ENCODE measurements at places on chromosomes 2 and 18.

DNA sequence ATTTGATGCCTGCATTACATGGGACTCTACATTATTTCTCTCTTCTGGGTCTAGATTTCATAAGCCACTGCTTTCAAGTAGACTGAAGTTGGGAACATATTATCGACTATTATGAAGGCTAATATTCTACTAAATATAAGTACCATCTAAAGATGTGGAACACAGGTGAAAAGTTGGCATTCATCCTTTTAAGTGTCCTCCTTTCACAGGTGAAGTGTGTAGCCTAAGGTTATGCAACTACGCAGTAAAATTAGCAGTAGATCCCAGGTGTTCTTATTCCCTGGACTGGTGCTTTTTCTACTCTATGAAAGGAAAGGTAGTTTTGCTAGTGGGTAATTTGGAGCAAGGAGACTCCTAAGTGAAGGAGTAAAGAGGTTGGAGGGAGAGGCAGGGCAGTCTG lies 88.2 kb upstream of the DPP10 start:
- DNase-seq = no peak

DNA sequence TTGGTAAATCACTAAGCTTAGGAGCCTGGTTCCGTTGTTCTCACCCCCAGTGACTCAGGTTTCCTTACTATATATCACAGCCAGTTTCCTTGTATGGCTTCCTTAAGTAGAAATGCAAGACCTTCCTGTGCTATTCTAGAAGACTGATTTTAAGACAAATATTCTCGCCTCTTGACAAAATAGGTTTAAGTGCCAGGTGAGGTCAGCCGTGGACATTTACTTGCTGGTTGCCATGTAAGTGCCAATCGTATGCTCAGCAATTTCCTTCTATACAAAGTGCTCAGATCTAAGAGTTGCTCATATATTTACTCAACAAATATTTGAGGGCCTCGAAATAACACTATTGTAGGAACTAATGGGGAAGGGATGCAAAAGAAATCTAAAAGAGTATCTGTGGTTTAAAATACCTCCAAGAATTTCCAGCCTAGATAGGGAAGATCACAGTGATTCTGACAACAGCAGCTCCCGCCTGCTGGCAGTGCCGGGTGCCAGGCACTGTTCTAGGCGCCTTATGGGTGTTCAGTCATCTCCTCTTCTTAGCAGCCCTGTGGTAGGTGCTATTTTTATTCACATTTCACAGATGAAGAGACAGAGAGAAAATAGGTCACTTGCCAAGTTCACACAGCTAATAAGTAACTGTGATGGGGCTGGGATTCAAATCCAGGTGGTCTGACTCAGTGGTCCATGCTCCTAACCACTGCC lies 95.3 kb upstream of the B3GNT7 start:
- no peak for DNase-seq

DNA sequence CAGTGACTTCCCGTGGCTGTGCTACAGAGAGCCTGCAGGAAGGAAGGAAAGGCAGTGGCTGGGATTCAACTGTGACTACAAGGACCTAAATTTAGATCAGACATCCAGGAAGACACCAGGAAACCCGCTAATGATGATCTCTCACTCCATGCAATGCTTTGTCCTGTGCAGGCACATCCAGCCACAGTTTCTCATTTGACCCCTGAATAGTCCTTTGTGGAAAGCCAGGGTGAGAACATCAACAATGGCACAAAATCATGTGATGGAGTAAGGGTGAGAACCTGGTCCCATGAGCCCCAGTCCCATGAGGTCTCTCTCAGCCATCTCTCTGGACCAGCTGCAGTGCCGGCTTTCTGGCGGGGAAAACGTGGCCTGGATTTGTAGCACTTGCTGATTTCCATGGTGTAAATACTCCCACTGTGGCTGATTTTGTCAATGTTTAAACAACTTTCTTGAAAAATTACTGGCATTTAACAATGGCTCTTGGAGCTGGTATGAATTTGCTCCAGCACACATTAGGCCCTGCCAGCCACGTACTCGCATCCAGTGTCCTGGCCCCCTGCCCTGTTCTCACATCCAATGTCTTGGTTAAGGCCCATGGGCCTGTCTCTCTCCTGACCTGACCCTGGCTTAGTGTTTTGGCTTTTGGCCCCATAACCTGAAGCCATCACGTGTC lies 159.0 kb upstream of the HAAO start:
- no peak for DNase-seq

DNA sequence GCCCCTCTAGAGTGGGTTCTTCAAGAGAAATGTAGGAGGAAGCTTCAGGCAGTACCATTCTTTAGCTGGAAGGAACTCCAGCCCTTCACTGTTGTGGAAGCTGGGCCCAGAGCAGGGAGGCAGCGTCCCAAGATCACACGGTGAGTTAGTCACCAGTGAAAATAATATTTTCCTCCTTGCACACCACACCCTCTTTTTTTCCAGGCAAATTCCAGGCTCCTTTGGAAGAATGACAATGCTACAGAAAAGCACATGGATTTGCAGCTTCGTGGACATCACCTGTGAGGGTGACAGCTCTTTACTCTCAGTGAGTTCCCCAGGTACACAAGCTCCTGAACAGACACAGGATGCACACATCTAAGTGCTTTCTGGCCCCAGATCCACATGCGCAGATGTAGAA lies 157.1 kb downstream of the COL6A3 start:
- DNase-seq = no peak

DNA sequence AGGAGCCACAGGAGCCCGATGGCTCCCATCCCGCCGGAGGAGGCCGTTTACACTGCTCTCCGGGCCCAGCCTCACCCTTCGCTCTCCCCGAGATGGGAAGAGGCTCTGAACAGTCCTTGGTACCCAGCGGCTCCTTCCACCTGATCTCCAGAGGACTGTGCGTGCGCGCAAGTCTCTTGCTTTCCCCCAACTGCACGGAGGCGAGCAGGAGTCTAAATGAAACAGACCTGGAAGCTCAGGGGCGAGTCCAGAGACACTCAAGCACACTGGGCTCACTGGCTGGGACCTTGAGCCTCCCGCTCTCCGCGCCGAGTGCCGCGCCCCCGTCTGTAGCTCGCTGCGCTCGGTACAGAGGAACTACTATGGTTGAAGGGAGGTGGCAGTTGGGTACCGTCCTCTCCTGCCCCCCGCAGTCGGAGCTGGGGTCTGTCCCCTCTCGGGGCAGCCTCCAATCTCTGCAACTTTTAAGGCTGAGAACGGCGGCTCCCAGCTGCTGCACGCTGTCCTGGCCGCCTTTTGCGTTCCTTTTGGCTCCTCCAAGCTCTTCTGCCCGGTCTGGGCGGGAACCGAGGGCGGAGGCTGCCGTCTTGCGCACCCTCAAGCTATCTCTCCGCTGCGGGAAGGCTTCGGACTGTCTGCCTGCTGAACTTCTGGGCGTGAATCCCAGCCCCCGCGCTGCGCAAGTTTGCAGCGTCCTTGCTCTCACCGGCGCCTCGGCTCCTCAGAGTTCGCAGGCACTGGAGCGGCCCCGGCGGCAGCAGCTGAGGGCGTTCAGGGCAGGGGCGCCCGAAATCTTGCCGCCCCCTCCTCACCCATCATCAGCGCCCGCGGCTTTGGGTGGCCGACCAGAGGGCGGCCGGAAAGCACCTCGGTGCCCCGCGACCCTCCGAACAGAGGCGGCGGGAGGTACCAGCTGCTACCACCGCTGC lies 491 bp downstream of the ALK start:
- DNase-seq = no peak

DNA sequence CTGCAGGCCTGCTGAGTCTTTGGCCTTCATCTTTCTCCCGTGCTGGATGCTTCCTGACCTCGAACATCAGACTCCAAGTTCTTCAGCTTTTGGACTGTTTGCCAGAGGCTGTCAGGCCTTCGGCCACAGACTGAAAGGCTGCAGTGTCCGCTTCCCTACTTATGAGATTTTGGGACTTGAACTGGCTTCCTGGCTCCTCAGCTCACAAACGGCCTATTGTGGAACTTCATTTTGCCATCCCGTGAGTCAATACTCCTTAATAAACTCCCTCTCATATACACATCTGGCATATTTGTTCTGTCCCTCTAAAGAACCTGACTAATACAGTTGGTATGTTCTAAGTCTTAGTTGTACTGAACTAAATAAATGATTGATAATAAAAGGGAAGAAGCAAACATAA lies 702.8 kb upstream of the LINC00305 start:
- DNase-seq = no peak

GRCh38 chr2:84040281-84040680 lies 418.8 kb downstream of the SUCLG1 start:
- DNase-seq = no peak

GRCh38 chr2:23988371-23988770 lies 21.5 kb upstream of the MFSD2B start:
- DNase-seq = no peak

GRCh38 chr2:80153151-80153550 lies 151.4 kb downstream of the LRRTM1 start:
- DNase-seq = no peak

- DNase-seq = no peak
Measured at GRCh38 chr18:57447154-57447621, 12.0 kb downstream of the ONECUT2 start.

DNA sequence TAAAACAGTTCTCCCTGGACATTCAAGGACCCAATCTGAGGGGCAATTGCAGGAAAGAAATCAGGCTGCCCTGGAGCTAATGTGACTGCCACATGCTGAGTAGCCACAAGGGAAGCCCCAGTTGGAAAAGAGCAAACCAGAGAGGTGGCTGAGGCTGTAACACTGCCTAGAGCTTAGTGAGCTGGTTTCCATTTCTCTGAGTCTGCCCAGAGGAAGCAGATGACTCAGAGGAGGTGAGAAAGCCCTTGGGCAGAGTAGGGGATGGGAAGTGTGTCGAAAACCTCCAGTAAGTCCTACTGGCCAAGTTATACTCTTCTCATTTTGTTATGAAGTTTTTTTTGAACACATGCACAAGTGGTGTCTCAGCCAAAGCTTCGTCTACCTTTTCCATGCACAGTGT lies 753.0 kb downstream of the CNTNAP5 start:
- DNase-seq = no peak
